ENCODE measurements at places on chromosomes 5 and 9.

GRCh38 chr5:132067941-132068808 is 5.4 kb upstream of the CSF2 start:
- no peak for DNase-seq

DNA sequence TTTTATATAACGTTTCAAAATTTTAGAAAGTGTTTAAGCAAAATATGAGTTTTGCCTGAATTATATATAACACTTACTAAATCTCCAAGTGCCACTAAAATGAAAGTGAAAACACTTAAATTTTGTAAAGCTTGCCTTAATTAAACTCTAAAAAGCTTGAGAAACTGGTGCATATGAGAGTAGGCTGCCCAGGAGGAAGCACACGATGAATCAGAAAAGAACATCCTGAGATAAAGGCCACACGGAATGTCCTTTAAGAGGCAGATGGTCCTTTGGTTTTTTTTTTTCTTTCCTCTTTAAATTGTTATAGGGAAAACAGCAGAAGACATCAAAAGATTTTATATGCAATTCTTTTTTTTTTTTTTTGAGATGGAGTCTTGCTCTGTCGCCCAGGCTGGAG is 60.3 kb downstream of the HABP4 start:
- DNase-seq: no peak

- no peak for DNase-seq
Measured at GRCh38 chr9:17656889-17657288, 78.0 kb downstream of the SH3GL2 start.

- DNase-seq: peak; percentile 11
Measured at GRCh38 chr9:33167972-33168461, 881 bp upstream of the B4GALT1 start.

DNA sequence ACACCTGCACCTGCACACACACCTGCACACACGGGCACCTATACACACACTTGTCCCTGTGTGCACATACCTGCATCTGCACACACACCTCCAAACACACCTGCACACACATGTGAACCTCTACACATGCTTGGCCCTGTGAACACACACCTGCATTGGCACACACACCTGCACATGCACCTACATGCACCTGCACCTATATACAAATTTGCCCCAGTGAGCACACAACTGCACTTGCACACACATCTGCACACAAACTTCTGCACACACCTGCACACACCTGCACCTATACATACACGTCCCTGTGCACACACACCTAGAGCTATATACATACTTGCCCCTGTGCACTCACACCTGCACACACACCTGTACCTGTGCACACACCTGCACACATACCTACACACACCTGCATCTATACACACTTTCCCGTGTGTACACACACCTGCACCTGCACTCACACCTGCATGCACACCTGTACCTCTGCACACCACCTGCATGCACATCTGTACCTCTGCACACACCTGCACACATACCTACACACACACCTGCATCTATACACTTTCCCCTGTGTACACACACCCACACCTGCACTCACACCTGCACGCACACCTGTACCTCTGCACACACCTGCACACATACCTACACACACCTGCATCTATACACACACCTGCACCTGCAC is 21.5 kb upstream of the LPCAT1 start:
- DNase-seq: no peak

- DNase-seq: peak; percentile 16
Measured at GRCh38 chr9:27528886-27529315, 713 bp downstream of the MOB3B start.

GRCh38 chr5:133499895-133500294 is 112.4 kb downstream of the FSTL4 start:
- no peak for DNase-seq

Data from activated CD4-positive, alpha-beta T cell treated with anti-CD3 and anti-CD28 coated beads, Interleukin-2, amount 50 U/mL, for 1 hour (primary cell).